ENCODE measurements at places on chromosomes 1 and 21.

DNA sequence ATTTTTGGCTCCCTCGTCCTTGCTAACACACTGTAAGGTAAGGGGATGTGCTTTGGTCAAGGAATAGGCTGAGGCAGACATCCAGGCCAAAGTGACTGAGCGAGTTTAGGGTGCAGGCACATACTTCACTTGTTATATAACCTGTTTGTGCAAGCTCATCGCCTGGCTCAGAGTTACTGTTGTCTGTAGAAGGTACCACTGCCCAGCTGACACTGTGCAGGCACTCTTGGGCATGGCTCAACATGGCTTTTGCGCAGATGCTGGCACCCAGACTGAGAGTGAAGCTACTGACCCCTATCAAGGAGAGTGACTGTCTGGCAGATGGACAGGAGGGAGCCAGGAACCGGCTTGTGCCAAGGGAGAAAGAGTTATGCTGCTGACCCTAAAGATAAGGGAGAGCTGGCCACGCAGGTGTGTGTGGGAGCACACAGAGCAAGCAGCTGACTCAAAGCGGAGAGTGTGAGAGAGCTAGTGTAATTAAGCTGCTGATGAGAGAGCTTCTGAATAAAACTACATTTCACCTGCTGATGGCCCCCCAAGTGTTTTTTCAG lies 307.3 kb upstream of the USP24 start:
- no peak for DNase-seq

- DNase-seq: no peak
Measured at GRCh38 chr1:226181996-226182714, 4.4 kb downstream of the ACBD3 start.

DNA sequence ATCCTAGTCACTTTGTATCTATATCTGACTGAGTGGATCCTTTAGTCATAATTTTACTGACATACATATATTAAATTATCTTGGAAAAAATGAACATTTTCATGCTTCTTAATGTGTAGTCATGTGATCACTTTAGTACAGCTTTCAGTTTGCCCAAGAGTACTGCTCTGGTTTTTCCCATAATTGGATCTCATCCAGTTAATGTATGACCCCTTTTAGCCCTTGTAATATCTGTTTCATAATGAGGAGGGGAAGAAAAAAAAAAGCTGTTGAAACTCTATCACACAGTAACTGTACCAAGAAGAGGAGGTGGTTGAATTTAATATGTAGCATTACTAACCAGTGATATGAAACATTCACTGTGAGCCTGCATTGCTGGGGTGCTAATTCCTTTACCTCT lies 328.7 kb downstream of the PTPRC start:
- DNase-seq: no peak

DNA sequence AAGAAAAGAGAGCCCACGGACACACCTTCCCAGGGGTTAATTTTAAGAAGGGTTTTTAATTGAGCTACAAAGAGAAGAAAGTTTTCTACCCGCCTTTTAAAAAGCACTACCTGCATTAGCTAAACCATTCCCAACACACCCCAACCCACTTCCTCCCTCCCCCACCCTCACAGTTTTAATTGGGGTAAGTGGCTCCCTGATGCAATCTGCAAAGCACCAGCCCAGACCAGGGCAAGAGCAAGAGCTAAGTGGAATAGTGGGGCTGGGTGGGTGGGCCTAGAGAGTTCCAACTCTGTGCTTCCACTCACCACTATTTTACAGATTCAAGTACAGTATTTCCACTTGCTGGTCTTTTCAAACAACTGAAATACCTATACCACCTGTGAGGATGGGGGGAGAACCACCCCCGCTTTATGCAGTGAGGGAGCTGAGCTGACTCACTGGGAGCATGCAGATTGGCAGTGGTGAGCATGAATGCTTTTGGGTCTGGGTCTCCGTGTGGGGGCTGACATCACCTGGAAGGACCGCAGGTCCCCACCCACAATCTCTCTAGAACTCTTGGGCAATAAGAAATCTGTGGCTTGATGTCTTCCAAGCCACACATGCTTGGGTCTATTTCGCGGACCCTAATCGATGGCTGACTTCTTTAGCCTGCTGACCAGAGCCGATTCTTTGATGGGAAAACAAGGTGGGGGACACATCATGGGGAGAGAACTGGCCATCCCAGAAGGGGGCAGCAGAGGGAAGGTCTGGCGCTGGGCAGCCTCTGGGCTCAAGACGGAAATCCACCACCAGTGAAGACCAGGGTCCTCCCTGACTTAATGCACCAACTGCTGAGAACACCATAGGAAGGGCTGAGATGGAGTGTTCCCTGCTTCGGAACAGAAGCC lies 95.5 kb downstream of the SSBP3 start:
- DNase-seq: no peak

DNA sequence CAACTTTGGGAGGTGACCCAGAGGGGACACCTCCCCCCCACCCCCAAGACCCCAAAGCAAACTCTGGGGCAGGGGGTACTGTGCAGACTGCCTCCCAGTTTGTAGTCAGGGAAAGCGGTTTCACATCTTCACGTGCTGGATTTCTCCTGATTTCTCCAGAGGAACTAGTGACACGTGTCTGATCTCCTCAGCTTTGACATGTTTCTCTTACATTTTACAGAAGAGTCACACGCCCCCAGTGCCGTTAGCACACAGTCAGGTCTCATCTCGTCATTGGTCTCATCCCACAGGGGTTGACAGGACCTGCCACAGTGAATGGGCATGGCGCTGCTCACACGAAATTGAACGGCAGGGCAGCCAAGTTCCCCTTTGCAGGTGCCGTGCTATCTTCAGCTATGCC lies 11.8 kb downstream of the PDPN start:
- DNase-seq: no peak

GRCh38 chr21:34132926-34133325 lies 59.5 kb downstream of the MRPS6 start:
- no peak for DNase-seq

DNA sequence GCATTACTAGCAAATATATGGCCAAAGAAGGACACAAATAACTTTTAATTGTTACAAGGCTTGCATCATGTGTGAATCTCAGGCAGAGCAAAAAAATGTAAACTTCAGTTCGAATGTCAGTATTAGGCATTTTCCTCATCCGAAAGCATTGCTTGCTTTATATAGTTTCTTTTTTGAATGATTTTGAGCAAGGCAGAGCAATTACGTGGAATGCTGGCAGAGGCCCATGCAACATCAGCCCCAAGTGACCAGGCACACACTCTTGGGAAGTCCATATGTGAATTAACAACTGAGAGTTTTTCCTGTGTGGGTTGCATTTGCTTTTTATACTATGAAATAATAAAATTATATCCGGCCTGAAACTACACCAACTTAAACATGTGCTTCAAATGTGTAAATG lies 274.8 kb downstream of the PTPRC start:
- DNase-seq: no peak

DNA sequence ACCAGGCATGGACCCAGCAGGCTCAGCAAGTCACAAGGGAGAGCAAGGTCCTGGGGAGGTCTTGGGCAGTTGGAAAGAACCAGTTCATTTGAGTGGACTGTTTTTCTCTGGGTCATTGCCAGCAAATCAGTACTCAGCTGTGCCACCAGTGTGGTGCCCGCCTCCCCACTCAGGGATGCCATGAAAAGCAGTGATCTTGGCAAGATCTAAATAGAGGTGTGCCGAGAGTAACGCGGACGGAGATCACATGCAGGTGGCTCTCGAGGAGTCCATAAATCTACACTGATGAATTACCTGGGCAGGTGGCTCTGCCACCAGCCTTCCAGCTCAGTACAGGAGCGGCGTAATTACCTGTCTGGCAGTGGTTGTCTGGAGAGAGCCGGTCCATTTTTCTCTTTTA lies 642.2 kb downstream of the PTPRU start:
- DNase-seq: peak; percentile 81

- DNase-seq: no peak
Measured at GRCh38 chr21:37514038-37514667, 147.6 kb downstream of the DYRK1A start.

GRCh38 chr1:110780600-110781484 lies 92.1 kb upstream of the CD53 start:
- peak; percentile 57 for DNase-seq

DNA sequence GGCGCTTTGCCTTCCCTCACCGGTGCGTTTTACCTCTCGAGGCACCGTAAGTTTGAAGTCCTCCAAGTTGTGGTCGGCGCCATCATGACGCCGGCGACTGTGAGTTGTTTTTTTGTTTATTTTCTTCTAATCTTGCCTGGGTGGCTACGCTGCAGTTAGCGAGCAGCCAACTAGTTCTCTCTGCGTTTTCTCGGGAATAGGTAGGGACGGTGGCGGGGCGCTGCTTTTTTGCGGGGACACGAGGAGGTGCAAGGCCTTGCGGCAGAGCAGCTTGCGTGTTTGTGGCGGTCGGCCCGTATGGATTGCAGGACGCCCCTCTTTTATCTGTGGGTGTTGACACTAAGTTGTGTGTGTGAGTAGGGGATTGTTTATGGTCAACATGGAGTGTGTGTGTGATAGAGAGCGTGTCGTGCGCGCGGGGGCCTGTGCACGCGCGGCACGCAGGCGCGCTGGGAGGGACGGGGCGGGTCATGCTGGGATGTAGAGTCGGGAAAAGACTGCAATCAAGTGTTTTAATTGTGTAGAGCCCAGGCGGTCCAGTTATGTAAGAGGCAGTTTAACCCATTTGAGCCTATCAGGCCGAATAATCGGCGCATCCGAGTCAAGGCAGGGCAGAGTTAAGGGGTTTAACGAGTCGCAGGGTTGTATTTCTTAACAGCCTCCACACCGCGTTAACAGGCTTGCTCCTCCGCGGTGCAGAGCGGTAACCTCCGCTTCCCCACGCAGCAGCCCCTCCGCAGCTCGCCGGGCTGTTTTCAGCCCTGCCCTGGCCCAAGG lies 1.2 kb upstream of the NEGR1 start:
- no peak for DNase-seq

- no peak for DNase-seq
Measured at GRCh38 chr21:14075346-14076142, 135.2 kb downstream of the LIPI start.

DNA sequence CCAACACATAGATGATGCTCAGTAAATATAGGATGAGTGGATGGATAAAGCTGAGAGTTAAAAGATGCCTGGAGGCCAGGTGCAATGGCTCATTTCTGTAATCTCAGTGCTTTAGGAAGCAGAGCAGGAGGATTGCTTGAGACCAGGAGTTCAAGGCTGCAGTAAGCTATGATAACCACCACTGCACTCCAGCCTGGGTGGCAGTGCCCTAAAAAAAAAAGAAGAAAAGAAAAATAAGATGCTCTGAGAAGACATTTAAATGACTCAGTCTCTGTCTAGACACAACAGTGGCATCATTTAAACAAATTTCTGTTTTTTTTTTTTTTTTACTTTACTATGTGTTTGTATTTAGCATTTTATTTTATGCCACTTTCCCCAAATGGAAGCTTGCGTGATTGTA lies 25.3 kb upstream of the IL19 start:
- no peak for DNase-seq

DNA sequence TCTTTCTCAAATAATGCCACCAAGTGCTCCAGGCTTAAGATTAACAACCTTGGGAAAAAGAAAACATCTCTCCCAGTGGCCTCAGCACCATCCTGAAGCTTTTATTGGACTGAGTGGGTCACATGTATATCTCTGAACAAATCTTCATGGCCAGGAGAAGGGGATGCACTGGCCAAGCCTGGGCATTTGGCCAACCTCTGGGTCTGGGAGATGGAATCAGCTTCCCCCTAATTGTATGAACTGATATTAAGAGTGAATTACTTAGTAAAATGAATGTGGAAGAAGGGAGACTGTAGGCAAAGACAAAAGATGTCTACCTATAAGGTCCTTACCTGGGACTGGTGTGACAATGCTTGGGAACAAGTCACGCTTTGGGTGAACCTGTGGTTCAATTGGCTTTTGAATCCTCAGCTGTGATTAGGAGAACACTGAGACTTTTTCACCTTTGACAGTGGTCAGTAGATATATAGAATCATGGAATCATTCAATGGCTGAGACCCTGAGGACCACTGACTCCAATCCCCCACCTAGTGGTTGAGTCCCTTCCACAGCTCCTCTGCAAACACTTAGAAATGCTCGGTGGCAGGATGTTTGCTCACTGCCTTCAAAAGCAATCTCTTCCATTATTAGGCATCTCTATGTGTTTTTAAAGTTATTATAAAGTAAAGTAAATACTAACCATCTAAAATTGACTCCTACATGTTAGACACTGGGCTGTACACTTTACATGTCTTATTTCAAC lies 102.6 kb upstream of the ATP1A1 start:
- DNase-seq: no peak

DNA sequence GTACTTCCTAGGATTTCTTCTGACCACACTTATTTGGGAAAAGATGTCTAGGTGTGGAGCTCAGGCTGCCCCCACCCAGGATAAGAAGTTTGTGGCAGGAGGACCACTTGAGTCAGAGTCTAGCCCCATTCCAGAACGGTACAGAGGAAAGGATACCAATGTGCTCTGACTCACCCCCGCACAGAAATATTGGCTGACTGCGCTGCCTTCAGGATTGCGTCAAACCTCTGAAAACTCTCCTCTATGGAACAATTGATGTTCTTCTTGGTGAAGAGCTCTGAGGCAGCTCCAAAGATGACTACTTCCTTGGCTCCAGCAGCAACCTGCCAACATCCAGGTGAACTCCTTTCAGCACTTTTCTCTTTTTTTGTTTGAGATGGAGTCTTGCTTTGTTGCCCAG lies 11.2 kb downstream of the HMGCL start:
- no peak for DNase-seq

DNA sequence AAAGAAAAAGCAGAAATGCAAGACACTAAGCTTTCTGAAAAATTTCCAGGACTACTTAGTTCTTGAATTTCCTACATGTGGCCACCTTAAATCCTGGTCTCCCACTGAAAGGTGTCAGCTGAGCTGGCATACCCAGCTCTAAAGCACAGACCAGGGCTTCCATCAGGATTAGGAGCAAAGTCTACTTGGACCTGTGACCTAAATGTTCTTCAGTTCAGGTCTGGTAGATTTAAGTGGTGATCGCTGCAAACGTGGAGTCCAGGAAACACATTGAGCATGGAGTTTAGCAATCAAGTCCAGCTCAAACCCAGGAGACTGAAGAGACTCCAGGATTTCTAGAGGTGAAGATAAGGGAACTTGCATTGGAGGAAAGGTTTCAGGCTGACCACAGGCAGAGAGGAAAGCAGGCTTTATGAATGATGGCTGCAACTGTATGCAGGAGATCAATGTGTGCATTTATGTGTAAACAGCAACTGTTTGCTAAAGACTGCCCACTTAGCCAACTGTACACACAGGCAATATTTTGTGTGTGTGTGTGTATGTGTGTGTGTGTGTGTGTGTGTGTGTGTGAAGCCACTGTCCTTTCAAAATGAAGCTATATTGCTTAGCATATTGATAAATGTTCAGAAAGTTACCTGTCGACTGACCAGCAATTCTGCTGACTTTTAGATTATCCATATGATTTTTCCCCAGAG lies 75.2 kb downstream of the LMX1A start:
- no peak for DNase-seq

- no peak for DNase-seq
Measured at GRCh38 chr1:7261490-7261889, 476.2 kb downstream of the CAMTA1 start.

DNA sequence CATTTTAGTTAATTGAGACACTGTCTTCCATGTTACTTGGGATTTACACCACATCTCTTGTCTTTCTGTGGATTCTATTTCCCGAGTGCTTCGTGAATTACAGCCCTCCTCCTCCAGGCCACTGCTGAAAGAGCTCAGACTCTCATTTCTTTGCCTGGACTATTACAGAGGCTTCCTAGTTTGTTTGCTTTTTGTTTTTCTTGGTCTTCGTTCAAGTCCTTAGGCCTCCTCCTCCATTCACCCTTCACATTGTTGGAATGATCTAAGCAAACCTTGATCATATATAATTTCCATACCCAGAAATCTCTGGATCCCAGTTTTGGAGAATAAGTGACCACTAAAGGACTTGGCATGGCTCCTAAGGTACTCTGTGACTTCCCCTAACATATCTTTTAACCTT lies 94.1 kb downstream of the CNIH3 start:
- no peak for DNase-seq
